Activated CD8-positive, alpha-beta T cell treated with anti-CD3 and anti-CD28 coated beads, Interleukin-2, amount 10 ng/mL, durations not matched to agents 7 days and 5 days (primary cell): ENCODE measurements at places on chromosomes 16 and 17.
A peak's percentile ranks its signal among the peaks of the same experiment; 100 is the strongest.

DNA sequence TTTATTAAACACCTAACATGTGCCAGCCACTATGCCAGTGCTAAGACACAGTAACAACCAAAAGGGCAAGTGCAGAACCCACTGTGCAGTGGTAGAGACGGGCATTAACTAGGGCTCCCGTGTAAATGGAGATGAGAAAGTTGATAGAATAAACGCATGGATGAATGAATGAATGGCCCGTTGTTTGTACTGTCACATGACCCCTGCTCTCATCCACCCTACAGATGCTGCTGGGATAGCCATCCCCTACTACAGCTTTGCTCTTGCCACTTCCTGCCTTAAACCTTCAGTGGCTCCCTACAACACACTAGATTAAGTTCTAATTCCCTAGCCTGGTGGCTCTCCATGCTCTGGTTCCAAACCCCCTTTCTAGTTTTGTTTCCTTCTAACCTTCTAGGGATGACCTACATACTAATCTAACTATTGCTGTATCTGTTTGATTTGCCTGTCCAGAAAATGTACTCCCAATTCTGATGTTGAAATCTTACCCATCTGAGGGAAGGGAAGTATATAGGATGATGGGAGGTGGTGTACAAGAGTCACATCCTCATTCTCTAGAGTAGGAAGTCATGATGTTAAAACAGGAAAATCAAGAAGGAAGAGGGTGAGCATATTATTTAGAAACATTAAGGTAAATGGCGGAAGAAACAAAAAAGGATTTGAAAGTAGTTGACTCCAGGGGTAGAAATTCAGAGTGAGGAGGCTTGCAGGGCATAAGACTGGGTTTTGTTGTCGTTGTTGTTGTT lies 11.4 kb upstream of the TNRC6C start:
- H3K4me3 ChIP-seq = no peak overlapping the region
- no peak overlapping the region for H3K27ac ChIP-seq

- H3K36me3 ChIP-seq = peaks cover 14% of the 10 kb centered on the region
- no peak overlapping the region for H3K27ac ChIP-seq
- peaks cover 15% of the 10 kb centered on the region for H3K4me1 ChIP-seq
Observed at GRCh38 chr16:3042376-3042775, 4.0 kb upstream of the MMP25 start.

DNA sequence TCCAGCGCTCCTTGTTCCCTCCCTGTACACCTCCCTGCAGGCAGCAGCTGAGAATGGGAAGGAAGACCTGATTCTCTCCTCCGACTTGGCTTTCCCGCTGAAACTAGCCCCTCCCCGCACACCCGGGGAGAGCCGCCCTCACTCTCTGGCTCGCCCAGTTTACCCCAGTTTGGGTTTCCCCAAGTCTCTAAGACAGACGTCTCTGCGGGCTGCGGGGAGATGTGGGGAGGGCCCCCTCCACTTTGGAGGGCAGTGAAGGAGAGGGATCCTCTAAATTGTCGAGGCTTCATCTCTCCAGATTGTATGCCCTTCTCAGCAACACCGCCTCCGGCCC lies 797 bp downstream of the GRB7 start:
- peak overlapping the region; percentile 46 for H3K27ac ChIP-seq
- DNase-seq = peak; percentile 57
- H3K4me1 ChIP-seq = peaks cover 31% of the 10 kb centered on the region
- H3K27me3 ChIP-seq = peaks cover 22% of the 10 kb centered on the region
- peak overlapping the region; percentile 61 for H3K4me3 ChIP-seq

DNA sequence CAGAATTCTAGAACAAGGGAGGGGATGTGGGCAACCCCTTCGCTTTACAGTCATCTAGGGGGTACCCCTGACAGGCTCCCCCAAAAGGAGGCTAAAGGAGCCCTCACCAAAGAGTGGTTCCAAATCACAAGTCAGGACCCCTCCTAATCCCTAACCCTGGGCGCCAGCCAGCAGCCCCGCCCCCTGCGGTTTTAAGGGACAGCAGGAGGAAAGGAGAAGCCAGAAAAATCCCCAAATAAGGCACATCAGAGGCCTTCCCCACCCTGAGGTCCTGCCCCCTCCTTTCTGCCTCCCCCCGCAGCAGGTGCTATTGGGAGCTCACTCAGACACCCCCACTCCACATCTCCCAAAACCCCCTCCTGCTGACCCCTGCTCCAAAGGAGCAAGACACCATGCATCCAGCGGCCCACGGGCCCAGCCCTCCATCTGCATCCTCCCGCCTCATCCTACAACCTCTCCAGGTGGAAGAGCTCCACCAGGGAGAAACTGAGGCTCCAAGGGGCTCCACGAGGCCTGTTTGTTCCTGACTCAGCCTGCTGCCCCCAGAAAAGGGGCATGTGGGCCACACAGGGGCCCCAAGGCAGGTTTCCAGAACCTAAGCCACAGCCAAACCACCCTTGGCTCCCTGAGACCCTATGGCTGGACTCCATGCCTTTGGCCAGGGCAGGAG lies 93.5 kb downstream of the GOSR1 start:
- no peak for DNase-seq
- no peak overlapping the region for H3K27ac ChIP-seq
- no peaks in the 10 kb centered on the region for H3K36me3 ChIP-seq
- no peak overlapping the region for H3K4me3 ChIP-seq
- no peaks in the 10 kb centered on the region for H3K4me1 ChIP-seq

DNA sequence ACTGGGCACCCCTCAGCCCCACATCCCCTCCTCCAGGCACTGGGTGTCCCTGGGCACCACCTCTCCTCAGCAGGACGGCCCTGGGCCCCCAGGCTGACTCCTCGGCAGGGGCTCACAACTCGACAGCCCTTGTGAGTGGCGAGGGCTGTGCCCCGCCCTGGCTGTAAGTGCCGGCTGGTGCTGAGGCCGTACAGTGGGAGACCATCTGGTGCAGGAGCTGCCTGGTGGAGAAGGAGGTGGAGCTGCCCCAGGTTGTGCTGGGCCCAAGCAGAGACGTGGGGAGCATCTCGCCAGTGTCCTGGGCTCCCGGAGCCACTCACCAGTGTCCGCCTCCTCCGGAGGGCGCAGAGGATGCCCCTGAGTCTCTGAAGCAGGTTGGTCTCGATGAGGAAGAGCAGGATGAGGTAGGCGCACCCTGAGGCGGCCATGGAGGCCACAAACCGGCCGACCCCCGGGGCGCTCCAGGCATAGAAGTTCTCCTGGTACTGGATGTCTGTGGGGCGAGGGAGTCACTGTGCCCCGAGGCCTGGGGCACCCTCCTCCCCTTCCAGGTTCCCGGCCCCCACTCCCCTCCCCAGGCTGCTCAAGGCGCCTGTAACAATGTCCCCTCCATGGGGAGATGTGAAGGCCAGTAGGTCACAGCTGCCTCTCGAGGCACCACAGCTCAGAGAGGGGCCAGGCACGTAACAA lies 15.1 kb upstream of the RNPS1 start:
- no peaks in the 10 kb centered on the region for H3K4me1 ChIP-seq
- H3K36me3 ChIP-seq = no peaks in the 10 kb centered on the region
- H3K27ac ChIP-seq = no peak overlapping the region
- H3K4me3 ChIP-seq = no peak overlapping the region

GRCh38 chr16:20729141-20729540 lies 12.5 kb downstream of the THUMPD1 start:
- H3K4me3 ChIP-seq = no peak overlapping the region
- no peaks in the 10 kb centered on the region for H3K27me3 ChIP-seq

DNA sequence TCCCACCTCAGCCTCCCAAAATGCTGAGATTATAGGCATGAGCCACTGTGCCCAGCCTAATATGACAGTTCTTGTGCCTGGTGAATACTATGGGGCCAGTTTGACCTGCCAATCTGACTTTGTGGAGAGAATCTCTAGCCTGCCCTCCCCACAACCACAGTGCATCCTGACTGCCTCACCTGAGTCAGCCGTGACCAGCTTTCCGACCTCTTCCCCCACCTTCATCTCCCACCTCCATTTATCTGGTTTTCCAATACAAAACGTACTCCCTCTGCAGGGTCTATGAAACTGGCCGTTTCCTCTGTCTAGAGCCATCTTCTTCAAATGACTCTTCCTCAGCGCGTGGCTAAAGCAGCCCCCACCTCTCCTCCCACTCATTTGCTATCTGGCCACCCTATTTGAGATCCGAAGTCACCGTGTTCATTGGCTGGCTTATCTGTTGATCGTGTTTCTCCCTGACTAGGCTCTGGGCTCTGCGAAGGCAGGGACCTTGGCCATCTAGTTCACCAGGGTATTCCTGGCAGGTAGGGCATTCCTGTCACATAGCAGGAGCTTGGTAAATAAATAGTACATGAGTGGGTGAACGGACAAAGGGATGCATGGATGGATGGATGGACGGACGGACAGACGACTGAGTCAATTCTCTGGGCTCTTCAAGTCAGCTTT lies 22.3 kb upstream of the PLLP start:
- no peak overlapping the region for H3K4me3 ChIP-seq
- no peak for DNase-seq
- H3K27me3 ChIP-seq = peaks cover 7% of the 10 kb centered on the region
- H3K36me3 ChIP-seq = no peaks in the 10 kb centered on the region
- peaks cover 40% of the 10 kb centered on the region for H3K4me1 ChIP-seq

GRCh38 chr17:29959658-29960337 lies 18.4 kb downstream of the EFCAB5 start:
- no peaks in the 10 kb centered on the region for H3K36me3 ChIP-seq
- no peak for DNase-seq
- H3K27me3 ChIP-seq = peaks cover 8% of the 10 kb centered on the region
- no peak overlapping the region for H3K4me3 ChIP-seq
- H3K4me1 ChIP-seq = no peaks in the 10 kb centered on the region

- no peak overlapping the region for H3K27ac ChIP-seq
- no peaks in the 10 kb centered on the region for H3K36me3 ChIP-seq
- peaks cover 9% of the 10 kb centered on the region for H3K27me3 ChIP-seq
- H3K4me1 ChIP-seq = peaks cover 9% of the 10 kb centered on the region
- H3K4me3 ChIP-seq = no peak overlapping the region
Observed at GRCh38 chr17:3043737-3044365, 19.6 kb downstream of the OR1D5 start.

DNA sequence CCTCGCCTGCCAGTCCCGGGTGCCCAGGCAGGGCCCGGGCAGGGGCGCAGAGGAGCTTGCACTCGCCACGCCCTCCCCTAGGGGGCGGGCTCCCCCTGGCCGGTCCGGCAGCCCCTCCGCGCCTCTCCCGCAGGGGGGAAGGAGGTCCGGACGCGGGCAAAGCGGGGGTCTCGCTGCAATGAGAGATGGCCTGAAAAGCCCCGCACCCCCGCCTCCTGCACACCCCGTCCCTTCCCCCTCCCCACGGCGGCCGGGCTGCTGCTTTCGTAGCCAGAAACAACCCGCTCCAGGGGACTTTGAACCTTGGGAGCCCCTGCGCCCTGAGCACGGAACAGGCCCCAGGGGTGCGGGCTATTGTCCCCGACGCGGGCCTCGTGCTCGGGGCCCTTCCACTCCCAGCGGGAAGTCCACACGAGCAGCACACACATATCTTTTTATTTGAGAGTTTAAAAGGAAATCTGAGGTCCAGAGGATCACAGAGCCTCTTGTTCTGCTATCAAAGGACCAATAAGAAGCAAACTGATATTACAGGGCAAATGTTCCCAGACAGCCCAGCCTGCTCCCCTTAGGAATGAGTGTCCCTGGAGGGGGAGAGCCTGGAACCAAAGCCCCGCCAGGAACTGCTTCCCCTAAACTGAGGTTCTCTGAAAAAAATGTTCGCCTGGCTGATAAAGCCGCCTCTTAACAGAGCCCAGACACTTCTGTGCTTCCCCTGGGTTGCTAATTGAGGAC lies 5.8 kb upstream of the CBX4 start:
- H3K4me3 ChIP-seq = no peak overlapping the region
- H3K27me3 ChIP-seq = peaks cover 51% of the 10 kb centered on the region
- H3K27ac ChIP-seq = no peak overlapping the region
- DNase-seq = peak; percentile 55

DNA sequence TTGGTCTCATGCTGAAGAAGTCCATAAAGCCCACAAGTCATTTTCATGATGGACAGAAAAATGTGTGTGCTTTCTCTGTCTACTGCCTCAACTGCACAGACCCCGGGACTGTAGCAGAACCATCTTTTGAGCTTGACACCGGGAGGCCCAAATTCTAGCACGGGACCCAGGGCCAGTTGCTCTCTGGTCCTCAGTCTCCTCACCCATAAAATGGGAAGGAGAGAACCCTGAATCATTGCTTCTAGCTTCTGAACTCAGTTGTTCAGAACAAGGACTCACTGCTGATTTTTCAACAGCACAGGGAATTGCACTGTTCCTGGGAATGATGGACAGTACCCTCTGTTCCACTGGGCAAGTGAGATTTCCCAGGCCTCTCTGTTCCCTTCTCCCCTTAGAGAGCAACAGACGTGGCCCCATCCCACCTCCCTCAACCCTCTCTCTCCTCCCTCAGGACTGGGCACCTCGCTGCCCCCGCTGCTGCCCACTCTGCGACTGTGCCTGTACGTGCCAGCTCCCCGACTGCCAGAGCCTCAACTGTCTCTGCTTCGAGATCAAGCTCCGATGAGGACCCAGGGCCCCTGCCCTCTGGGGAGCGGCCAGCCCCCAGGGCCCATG lies 2.2 kb upstream of the ALDOA start:
- peaks cover 27% of the 10 kb centered on the region for H3K4me1 ChIP-seq
- H3K4me3 ChIP-seq = peak overlapping the region; percentile 99
- no peaks in the 10 kb centered on the region for H3K27me3 ChIP-seq
- DNase-seq = no peak
- H3K36me3 ChIP-seq = peaks cover 40% of the 10 kb centered on the region

GRCh38 chr17:29167393-29168078 lies 12.7 kb downstream of the MYO18A start:
- H3K27me3 ChIP-seq = no peaks in the 10 kb centered on the region
- no peaks in the 10 kb centered on the region for H3K36me3 ChIP-seq
- H3K27ac ChIP-seq = no peak overlapping the region
- no peak for DNase-seq
- no peak overlapping the region for H3K4me3 ChIP-seq

DNA sequence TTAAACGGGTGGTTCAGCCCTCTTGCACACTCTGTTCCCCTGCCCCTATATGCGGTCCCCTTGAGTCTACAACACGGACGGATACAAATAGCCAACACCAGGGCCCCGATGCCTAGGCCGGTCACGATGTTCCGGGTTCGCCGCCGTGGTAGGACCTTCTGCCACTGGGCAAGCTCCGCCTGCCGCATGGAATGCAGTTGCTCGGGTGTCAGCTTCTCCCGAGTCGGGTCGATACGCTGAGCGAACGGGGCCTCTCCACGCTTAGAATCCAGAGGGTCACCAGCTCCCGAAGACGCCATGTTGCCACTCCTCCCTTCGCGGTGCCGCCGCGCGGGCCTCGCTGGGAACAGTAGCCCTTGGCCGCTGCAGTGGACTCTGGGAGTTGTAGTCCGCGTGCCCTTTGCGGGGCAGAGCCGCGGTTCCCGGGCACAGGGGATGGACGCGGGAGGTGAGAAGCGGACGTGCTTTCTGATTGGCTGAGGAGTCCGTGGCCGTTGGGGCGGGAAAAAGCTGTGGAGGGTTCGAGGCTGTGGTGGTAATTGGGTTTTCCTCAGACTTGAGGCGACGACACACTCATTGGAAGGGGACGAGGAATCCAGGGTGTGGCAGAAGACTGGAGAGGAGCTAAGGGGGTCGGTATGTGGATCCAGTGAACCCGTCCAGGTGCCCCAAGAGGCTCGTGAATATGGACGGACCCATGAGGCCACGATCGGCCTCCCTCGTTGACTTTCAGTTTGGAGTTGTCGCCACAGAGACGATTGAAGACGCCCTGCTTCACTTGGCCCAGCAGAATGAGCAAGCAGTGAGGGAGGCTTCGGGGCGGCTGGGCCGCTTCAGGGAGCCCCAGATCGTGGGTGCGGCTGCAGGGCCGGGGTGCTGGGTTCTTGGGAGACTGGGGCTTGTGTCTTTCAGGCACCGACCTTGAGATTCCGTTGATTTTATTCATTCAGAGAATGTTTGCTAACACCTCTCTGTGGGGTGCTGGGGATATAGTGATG lies at the start of the genes CNTD1 and COA3:
Gene CNTD1 (plus strand): TSS at position 479 of the 998 bp plus-strand sequence. CDS start 207 bp downstream, at position 686.
Gene COA3 (minus strand): TSS at position 322 of the 998 bp plus-strand sequence. CDS start 23 bp downstream, at position 299.
- peaks cover 18% of the 10 kb centered on the region for H3K4me1 ChIP-seq
- peak within 1 kb of the TSS; percentile 77 for H3K27ac ChIP-seq
- H3K27me3 ChIP-seq = peaks cover 5% of the 10 kb centered on the region
- DNase-seq = peak; percentile 88
